Right forelimb (tissue), 1 donor: ENCODE measurements at places on chromosomes 12 and 14.

- no peak for DNase-seq
These were observed 5.2 kb downstream of the KRT86 start for GRCh38 chr12:52279422-52280318.

DNA sequence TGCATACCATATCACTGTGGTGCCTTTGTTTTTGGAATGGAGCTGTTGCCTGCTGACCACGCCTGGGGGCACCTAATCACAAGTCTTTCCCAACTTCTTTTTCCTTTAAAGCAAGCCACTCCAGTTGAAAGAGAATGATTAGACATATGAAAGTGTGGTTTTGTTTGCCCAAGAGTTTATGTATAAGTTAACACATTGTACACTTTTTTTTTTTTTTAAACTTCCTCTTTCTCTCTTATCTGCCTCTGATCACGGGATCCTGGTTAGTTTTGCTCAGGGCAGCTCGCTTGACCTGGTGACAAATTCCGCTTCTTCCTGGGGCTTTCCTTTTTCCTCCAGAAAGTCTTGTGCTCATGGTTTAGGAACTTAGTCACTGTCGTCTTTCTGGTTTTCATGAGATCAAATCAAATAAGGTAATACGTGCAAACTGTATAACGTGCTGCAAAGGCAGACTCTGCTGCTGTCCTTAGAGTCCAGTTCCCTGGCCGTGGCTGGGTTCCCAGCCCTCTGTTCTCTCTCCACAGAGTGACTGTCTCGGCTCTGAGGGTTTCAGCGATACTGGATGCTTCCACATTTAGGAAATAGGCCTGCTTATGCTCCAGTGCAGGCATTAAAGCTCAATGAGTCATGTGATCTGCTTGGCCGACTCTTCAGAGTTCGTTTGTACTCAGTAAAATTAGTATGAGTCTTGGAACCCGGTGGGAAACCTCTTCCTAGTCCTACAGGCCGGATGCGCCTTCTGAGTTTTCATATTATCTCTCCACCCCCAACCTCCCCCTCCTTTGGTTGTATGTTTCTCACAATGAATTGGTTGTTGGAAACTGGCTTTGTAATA is 15.2 kb downstream of the RASSF3 start:
- DNase-seq: peak; percentile 54

DNA sequence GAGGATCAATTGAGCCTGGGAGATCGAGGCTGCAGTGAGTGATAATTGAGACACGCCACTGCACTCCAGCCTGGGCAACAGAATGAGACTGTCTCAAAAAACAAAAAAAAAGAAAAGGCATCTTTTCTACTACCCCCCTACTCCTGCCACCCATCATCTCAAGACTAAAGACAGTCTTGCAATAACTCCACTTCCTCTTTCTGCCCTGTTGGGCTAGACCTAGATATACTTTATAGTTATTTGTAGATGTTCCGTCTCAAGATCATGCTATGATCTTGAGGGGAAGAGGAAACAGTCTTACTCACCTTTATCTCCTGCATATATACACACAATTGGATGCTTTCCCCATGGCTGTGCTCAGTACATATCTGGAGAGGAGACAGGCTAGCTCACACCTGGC is 12.1 kb upstream of the ESPL1 start:
- no peak for DNase-seq

GRCh38 chr12:107500307-107500706 is 185.3 kb upstream of the PWP1 start:
- no peak for DNase-seq

- no peak for DNase-seq
These were observed 41.9 kb downstream of the TTC8 start for GRCh38 chr14:88866305-88866704.

GRCh38 chr14:60163693-60164092 is 1.5 kb downstream of the DHRS7 start:
- no peak for DNase-seq

DNA sequence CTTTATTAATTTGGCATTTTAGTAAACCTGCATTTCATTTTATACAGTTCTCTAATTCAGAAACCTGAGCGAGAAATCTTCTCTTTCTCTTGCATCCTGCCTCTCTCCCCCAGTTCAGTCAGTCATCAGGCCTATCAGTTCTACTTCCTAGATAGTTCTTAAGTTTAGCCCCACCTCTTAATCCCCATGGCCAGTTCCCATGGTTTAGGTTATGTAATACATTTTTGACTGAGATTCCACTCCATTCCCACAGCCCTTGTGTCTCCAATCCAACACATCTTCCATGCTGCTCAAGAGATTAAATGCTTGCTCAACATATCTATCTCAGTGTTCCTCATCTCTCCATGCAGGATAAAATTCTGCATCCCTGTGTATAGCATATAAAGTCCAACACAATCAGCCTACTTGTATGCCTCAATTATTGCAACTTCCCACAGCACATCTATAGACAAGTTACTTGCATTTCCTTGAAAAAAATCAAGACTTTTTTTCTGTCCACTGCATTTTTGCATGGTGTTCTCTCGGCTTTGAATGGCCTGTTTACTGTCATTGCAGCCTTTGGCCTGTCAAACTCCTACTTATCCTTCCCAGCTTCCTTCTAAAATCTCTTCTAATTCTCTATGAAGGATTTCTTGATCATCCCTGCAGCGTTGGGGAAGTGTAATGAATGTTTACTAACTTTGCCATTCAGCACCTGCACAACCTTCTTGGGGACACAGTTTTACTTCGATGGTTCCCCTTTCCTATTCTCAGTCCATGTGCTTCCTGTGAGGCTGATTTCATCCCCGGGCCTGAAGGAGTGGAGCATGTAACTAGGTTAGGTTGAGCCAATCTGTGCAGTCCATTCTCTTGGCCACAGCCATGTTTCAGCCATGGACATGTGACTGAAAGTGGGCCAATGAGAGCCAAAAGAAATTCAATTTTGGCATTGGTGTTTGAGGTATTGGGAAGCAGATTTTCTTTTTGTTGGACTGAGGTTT is 80.8 kb downstream of the DACT1 start:
- DNase-seq: no peak

- no peak for DNase-seq
These were observed 1031.2 kb upstream of the TMEM132C start for GRCh38 chr12:127235761-127236160.

DNA sequence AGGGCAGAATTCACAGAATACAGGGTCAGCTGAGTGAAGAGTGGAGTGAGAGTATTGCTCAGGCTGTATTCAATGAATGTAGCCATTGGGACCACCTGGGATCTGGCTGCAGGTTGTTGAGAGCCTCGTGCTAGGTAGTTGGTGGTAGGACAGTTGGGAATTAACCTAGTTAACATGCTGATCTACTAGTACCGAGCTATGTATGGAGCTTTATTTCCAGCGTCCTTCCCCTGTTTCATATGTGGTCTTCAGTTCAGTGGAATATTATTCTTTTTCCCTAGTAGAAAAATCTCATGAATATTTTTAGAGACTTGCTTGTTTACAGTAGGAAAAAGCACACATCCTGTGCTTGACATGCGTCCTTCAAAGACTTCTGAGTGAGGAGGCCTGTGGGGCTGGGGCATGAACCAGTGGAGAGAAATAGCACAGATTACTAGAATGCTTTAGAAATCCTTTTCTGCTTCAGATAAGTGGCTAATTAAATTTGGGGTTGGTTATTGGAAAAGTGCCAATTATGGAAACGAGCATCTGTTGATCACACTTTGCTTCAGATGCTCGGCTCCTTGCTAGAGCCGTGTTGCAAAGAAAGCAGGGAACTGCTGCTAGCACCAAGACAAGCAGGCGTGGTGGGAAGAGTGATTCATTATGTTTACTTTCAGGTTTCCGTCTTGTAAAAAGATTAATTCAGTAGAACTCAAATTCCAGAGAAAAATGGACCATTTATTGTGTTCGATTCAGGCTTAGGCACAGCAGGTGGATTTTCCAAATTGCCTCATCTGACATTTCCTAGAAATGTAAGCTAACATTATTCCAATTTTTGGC is 53.6 kb downstream of the ARF6 start:
- DNase-seq: no peak

- no peak for DNase-seq
These were observed 100.2 kb downstream of the SYNE2 start for GRCh38 chr14:63952933-63953437.

DNA sequence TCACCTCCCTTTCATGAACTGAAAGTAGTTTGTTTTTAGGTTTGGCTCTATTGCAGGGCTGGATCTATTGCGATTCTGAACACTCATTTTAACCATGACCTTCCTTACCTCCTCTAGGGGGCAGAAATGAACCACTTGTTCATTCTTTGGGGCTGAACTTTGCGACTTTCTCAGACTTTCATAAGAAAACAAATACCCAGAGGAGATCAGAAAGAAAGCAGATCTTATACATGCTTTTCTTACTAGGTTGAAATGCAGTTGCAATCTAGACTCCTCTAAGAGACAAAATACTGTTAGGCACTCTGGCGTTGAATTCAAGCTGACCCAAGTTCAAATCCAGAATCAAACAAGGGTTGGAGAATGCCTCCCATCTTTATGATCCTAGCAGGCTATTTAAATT is 32.6 kb upstream of the PLEKHG3 start:
- DNase-seq: no peak

DNA sequence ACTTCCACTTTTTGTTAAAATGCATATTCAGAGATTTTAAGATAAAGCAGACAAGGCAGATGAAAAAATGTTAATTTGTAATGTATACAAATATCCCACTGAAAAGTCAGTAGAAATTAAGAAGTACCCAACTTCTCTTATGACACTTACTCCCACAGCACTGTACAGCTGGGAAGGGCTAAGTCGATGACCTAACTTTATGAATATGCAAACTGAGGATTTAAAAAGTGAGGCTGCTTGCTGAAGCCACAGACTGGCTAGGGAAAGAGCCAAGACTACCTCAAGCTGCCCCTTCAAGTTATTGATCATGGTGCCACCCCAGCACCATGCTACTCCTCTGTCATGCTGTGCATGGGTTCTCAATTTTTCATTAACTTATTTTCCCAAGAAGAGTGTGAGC is 17.0 kb downstream of the PPM1H start:
- DNase-seq: no peak

GRCh38 chr14:75757644-75758402 is 96.8 kb downstream of the TTLL5 start:
- DNase-seq: no peak

- no peak for DNase-seq
These were observed 13.8 kb downstream of the NOS1 start for GRCh38 chr12:117347588-117347987.

DNA sequence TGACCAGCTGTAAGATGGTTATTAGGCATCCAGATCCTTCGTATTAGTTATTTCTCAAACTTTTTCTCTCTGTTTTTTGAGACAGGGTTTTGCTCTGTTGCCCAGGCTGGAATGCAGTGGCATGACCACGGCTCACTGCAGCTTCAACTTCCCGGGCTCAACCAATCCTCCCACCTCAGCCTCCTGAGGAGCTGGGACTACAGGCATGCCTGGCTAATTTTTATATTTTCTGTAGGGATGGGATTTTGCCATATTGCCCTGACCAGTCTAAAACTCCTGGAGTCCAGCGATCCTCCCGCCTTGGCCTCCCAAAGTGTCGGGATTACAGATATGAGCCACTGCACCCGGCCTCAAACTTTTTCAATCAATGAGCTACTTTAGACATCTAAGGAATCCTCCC is 33.1 kb downstream of the FZD10 start:
- no peak for DNase-seq

- DNase-seq: no peak
These were observed 317.5 kb upstream of the OR4E1 start for GRCh38 chr14:21991130-21991529.

DNA sequence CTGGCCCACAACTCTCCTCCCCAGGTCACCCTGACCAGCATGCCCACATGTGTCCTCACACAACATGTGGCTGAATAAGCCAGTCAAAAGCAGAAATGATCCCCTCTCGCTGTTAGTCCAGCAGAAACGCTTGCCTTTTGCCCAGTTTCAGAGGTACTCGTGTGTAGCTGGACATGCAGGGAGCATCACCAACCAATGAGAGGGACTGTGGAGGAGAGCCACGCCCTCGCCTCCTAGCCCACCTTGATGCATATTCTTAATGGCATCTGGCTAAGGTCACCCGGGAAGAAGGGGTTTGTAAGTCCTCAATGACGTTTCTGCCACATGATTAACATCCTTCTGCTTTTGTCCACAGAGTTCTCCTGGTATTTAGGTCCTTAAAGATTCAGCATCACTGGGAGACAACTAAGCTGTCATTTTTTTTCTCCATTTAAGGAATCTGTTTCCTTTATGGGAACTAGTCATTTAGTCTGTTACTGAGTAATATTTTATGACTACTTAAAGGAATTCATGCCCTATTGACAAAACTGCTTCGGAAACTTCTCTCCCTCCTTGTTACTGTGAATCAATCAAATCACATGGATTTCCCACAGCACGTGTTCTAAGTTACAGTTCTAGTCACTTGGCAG is 134.0 kb downstream of the GCH1 start:
- no peak for DNase-seq

DNA sequence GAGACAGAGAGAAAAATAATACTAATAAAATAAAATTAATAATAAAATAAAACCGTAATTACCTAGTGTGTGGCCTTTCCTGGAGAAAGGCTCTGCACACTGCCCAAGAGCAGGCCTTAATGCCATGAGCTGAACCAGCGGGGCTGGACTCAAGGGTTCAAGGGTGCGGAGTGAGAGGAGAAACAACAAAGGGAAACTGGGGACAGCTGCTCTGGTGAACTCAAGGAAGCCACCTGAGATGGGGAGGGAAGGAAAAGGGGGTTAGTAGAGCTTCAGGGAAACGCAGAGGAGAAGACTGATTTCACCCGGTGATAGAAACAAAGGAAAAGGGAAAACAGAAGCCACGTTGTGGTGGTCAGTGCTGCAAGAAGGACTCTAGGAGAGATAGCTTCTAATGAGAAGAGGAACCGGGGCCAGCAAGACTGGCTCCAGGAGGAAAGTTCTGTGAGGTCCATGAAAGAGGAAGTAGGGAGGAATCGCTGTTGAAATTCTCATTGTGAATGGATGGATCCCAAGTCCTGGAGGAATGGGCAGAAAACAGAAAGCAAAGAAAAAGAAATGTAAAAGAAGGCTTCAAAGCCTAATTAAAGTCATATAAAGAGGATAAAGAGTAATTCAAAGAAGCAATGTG is 48.3 kb upstream of the BCL2L14 start:
- DNase-seq: no peak

GRCh38 chr12:83123039-83123438 is 436.3 kb downstream of the TMTC2 start:
- DNase-seq: no peak

DNA sequence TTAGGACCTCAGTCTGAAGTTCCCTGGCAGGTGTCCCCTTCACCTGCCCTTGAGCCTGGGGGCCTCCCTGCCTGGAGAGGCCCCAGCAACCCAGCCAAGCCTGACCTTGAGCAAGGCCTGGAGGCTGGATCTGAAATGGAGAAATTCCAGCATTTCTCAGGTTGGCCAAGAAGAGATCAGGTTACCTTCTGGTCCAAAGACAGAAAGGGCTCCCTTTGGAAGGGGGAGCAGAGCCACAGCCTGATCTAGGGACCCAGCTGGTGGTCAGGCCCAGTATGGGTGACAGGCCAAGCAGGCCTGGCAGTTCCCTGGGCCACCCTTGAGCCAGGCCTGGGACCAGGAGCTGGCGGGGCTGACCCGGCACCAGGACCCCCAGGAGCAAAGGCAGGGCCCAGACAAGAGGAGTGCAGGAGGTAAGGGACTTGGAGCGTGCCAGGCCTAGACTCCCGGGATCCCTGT is 82.8 kb downstream of the TNFAIP2 start:
- DNase-seq: no peak

GRCh38 chr12:122932207-122932606 is 34.1 kb downstream of the ABCB9 start:
- no peak for DNase-seq

GRCh38 chr12:89166525-89166934 is 185.8 kb downstream of the DUSP6 start:
- DNase-seq: no peak

- DNase-seq: no peak
These were observed 14.0 kb upstream of the KCNH3 start for GRCh38 chr12:49524660-49525324.

- peak; percentile 83 for DNase-seq
These were observed 24.1 kb upstream of the BCDIN3D start for GRCh38 chr12:49866859-49867569.
